ENCODE measurements at places on chromosomes 1 and 21.
A peak's percentile ranks its signal among the peaks of the same experiment; 100 is the strongest.

GRCh38 chr1:59122527-59122926 lies 174.4 kb upstream of the FGGY start:
- no peak for DNase-seq

DNA sequence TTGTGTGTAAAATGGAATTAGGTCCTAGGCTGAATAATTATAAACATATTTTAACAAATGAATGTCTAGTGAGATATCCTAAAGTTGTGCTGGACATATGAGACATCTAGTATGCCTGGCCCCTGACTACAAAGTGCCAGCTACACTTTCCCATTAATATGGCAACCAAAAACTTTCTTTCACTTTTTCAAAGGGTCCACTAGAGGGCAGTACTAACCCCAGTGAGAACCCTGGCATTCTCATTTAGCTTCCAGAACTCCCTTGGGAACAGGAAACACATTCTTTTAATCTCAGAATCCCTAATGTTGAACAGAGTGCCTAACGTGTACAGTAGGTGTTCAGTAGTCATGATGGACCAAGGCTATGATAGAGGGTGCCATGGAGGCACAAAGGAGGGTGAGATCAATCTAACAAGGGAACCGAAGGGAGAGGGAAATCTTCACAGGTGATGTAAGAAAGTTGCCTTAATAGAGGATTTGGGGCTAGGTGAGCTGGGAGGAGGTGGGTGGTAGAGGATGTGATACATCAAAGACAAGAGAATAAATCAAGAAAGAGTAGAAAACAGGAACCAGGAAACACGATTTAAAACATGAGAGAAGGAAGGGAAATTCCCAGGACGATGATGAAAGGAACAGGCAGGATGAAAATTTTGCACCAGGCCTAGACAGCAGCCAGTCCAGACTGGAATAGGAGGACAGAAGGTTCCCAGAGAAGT lies 41.6 kb downstream of the NSL1 start:
- peak; percentile 39 for DNase-seq

DNA sequence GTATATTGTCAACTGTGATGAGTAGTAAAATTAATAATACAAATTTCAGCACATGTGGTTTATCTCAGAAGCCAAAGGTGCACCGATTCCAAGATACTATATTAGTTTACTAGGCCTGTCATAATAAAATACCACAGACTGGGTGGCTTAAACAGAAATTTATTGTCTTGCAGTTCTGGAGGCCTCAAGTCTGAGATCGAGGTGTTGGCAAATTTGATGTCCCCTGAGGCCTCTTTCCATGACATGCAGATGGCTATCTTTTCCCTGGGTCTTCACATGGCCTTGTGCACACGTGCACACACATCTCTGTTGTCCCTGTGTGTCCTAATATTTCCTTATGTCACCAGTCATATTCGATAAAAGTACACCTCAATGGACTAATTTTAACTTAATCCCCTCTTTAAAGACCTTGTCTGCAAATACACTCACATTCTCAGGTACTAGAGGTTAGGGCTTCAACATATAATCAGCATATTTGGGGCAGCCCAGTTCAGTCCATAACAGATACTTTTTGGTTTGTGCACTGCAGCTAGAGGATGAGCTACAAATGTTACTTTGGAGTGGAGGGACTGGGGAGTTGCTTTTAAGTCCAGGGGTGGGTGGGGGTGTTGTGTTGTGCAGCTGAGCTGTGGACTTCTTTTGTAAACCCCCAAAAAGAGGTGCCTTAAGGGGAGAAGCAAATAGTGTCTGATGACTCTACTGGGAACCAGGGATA lies 21.4 kb downstream of the TSNAX start:
- no peak for DNase-seq

GRCh38 chr1:6667139-6667538 lies 34.5 kb downstream of the DNAJC11 start:
- DNase-seq = no peak

DNA sequence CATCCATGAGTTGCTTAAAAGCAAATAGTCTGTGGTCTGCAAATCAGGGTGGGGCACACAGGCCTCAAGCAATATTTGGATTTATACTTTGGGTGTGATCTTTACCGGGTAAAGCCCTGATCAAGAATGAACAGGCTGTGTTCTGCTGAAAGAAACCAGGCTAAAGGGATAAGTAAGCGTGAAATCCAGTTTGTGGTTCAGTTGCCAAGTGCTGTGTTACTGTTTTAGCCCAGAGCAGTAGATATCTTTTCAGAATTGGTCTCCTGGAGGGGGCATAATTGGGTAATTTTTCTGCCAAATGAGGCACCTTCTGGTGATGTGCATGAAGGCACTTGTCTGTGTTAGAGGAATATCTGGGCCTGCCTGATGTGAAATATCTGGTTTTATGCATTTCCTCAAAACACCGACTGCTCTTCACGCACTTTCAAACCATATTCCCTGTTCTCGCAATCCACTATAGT lies 21.4 kb downstream of the AIM2 start:
- DNase-seq = no peak

DNA sequence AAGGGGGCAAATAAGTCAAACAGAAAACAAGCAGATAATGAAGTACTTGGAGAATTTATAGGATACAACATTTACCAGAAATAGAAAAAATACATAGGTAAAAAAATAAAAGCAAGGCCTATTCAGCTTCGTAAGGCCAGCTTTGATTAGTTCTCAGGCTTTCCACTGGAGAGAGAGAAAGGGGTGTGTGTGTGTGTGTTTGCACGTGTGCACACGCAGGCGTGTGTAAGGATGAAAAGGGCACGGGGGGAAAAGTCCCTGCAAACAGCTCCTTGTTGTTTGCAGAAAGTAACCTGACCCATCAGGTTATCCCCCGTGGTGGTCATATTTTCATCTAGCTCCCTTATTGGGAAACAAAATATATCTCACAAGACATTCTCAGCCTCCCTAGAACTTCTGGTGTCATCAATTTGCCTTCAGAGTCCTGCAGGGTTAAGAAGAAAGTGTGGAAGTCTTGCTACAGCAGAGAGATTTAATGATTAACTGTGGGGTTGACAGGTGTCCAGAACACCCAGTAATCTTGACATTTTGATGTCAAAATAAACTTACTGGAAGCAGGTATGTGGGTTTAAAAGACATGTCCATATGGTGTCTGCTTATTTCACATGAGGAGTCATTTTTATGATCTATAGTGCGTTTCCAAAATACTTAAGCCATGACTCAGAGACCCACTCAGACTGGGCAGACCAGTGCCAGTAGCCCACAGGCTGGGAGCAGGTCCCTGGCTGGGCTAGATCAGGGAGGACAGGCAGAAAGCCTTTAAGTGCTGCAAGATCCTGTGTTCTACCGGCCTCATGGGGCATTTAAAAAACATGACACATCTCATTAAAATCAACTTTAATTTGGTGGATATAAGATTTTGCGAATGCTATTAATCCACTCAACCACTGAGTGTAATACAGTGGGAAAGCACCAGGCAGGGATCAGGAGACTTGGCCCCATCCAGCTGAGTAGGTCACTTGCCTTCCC lies 487.6 kb upstream of the CAMK1G start:
- no peak for DNase-seq

GRCh38 chr1:200512191-200512590 lies 102.4 kb upstream of the ZNF281 start:
- no peak for DNase-seq

DNA sequence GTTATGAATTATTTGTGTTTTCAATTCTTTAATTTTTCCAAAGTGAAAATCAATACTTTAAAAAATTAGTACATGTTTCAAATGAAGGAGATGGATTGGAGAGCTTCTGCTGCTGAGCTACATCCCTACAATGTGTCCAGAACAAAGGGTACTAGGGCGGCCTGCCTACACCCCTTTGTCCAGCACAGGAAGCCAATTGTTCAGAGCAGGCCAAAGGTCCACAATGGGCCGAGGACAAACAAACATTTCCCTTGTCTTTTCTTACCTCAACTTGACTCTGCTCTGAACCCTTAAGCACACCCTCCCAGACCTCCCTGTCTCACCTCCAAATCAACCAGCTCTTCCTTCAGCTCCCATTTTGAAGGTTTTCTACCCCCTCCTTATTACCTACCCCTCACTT lies 39.4 kb upstream of the CAMK1G start:
- no peak for DNase-seq

DNA sequence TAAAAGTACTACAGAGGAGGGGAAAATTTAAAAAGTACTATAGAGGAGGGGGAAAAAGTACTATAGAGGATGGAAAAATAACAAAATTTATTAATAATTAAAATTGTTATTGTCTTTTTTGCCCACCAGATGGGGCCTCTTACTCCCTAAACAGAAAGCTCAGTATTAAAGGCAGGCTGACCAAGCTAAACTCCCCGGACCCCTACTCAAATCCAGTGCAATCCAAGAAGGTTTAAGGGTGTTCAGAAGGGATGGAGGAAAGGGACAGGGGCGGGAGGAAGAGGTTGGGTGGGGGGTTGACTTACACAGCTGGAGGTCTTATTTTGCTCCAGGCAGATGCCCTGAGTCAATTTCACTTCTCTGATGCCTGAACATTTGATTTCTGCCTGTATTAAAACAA lies 13.7 kb downstream of the CD34 start:
- DNase-seq = no peak

- DNase-seq = no peak
Observed at GRCh38 chr21:39051588-39051949, 131.7 kb downstream of the PSMG1 start.

All from CD4-positive, alpha-beta memory T cell (primary cell).